ENCODE measurements at places on chromosomes 6 and 20.

DNA sequence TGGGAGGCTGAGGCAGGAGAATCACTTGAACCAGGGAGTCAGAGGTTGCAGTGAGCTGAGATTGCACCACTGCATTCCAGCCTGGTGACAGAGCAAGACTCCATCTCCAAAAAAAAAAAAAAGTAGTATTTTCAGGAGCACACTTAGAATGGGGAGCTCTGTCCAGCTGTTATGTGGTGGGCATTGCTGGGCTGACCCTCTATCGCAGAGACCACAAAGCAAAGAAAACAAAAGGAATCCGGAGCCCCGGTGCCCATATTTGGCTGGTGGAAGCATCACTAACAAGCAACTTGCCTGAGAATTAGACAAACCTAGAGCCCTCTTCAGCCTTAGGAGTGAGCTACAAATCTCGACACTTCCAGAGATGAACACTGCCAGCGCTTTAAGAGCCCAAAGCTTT is 137.3 kb upstream of the GPR6 start:
- no peak for DNase-seq

DNA sequence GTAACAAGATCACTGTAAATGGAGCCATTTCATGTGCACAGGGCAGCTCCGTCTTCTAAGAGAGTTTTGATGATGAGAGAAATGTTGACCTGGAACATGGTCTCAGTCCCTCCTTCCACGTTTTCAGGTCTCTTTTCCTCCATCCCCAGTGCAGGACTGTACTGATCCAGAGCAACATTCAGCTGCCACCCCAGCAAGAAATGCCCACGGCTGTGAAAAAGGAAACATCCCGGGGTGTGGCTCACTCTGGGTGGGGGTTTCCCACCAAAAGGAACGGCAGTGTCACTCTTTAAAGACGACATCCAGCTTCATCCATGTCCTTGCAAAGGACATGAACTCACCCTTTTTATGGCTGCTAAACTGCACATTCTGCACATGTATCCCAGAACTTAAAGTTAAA is 92.6 kb downstream of the ERMARD start:
- no peak for DNase-seq

DNA sequence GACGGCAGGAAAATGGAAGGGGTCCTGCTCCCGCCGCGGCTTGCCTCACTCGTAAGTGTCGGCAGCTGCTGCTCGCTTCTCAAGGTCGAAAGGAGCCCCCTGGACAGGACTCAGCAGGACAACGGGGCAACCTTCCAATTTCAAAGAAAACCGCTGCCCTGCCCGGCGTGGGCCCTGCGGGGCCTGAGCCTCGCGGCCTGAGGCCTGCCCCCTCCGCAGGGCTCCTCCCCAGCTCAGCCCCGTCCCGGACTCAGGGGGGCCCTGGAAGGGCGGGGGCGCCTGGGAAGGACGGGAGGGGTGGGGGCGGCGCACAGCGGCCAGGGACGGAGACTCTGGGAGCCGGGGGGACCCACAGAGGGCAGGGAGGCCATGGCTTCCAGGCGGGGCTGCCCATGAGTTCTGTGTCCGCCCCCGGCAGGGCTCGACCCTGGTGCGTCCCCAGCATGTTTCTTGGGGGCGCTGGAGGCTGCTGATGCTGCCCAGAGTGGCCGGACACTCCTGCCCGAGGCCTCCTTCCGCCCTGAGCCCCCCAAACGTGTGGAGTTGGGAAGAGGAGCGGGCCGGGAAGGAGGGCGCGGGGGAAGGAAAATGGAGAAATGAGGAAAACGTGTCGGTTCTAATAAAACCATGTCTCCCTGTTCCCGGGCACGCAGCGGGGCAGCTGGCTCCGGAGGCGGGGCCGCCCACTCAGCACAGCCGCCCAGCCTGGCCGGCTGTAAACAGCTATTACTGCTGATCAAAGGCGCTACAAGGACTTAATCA is 114.6 kb downstream of the DLL1 start:
- no peak for DNase-seq

- DNase-seq = no peak
Measured at GRCh38 chr6:40408786-40409542, 178.2 kb downstream of the LRFN2 start.

DNA sequence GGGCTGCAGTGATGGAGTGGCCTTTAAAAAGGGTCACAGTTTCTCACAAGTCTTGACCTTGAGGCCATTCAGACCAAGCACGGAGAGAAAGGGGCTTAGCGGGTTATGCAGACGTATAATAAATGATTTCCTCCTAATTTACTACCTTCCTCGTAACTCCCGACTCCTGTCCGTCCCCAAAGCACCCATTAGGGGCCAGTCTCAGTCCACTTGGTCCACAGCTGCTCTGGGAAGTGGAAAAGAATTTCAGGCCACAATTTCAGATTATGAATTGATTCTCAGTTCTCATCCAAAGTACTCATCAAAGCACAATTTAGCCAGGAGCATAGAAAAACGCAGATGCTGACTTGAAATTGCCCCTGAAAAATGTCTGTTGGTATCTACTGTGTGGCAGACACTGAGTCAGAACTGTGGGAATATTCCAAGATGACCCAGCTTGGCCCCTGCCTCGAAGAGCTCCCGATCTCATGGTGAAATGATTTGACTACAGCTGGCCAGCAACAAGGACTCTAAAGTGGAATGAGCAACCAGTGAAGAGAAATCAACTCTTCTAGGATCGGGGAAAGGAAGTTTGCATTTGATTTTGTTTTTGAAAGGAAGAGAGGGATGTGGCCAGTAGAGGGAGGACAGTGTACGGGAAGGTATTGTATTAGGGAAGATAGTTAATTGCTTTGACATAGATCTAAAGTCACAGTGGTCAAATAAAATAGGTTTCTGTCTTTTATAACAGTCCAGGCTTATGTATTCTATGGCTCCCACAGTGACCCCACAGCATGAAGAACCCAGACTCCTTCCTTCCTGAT is 15.2 kb upstream of the STK35 start:
- no peak for DNase-seq

DNA sequence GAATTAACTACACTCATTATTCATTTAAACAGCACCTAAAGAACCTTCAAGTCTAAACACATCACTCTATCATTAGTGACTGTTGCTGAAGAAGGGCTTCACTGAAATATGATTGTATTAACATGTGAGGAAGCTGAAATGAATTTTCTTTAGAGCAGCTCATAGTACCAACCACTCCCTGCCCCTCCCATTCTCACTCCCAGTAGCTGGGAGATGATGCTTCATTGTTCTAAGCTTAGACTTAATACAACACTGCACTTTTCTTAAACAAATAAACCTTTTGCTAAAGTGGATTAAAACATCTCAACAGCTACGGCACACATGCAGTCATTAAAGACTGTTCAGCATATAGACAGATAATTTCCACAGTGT is 63.1 kb downstream of the ATXN1 start:
- no peak for DNase-seq

DNA sequence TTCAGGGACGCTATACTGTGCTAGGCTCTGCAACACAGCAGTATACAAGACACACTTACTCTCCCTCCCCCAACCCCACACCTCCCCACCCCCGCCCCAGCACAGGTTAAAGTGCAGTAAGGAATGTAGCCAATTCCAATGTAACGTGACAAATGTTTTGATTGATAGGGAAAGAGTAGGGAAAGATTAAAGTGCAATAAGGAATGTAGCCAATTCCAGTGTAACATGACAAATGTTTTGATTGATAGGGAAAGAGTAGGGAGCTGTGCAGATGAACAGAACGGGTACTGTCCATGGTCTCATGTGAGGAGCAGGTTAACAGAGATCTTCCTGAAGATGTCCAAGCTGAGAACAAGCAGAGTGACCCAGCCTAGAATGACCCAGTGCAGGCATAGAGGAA is 69.1 kb downstream of the TMEM244 start:
- no peak for DNase-seq

DNA sequence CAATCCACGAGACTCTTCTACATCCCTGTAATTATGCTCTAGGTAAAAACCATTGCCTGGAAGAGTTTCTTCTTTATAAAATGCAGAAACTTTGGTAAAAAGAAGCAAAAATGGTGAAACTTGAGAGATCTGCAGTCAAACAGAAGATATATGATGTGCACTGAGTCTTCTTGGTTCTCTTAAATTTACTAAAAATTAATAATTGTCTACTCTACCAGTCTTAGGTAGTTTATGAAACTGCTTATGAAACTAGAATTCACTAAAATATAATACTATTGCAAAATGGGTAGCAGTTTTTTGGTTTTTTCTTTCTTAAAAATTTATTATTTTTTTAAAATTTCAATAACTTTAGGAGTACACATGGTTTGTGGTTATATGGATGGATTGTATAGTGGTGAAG is 519.1 kb upstream of the SOX4 start:
- no peak for DNase-seq

DNA sequence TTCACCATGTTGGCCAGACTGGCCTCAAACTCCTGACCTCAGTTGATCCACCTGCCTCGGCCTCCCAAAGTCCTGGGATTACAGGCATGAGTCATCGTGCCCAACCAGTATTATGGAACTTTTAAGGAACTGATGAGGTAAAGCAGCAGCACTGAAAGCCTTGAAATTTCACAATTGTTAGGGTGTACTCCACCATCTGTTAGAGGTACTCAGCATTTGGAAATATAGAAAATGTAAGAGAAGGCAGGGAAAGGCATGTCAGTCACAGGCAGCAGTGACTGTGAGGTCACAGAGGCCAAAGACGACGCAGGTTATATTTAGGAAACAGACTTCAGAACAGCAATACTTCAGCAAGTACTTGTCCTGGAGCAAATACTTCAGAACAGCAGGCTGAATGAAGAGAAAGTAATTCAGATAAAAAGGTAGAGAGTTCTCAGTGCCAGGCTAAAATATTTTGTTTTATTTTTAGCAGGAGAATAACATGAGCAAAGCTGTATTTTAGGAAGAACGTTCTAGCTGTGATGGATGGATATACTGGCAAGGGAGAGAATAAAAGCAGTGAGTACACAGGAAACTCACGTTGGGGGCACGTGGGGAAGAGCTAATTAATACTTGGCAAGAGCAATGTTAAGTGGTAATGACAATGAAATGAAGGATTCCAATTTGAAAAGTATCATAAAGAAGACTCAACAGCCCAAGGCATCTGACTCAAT is 67.2 kb downstream of the DTNBP1 start:
- no peak for DNase-seq

DNA sequence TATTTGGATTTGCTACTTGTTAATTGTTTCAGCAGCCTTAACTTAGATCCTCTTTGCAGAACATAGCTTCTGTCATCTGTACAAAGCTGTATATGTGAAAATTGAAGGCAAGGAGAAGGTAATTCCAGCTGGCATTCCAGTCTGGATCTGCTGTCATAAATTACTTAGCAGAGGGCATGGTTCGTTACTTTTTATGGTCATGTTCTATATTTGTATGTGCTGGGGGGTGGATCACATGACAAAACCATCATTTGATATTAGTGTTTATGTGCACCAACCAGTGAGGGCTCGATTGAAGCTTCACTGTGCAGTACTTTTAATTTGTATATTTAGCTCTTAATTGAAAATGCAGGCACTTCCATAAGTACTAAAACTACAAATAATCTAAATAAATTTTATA is 80.2 kb downstream of the CAP2 start:
- no peak for DNase-seq

DNA sequence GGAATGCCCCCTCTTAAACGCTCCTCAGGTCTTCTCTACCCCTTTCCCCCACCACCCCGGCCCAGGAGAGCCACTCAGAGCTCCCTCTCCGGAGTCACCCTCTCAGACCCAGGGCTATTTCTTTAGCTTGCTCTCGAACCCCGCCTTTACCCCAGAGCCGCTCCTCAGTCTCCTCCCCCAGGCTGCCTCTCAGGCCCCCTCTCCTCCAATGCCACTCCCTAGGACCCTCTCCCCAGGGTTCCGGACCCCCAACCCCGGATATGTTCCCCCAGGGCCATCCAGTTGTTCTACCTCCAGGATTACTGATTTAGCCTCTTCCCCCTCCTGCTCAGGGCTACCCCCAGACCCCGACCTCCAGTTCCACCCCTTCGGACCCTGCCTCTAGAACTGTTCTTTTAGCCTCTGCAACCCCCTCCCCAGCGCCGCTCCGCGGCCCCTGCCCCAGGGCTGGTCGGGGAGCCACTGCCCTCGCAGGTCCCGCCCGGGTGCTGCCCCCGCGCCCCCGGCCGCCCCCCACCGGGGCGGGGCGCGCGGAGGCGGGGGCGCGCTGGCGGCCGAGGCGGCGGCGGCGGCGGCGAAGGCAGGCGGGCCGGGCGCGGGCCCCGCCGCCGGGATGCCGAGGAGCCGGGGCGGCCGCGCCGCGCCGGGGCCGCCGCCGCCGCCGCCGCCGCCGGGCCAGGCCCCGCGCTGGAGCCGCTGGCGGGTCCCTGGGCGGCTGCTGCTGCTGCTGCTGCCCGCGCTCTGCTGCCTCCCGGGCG is at the start of gene MMP24:
Gene MMP24 (plus strand): TSS at position 565 of the 758 bp plus-strand sequence. CDS start 49 bp downstream, at position 614.
- DNase-seq = no peak

DNA sequence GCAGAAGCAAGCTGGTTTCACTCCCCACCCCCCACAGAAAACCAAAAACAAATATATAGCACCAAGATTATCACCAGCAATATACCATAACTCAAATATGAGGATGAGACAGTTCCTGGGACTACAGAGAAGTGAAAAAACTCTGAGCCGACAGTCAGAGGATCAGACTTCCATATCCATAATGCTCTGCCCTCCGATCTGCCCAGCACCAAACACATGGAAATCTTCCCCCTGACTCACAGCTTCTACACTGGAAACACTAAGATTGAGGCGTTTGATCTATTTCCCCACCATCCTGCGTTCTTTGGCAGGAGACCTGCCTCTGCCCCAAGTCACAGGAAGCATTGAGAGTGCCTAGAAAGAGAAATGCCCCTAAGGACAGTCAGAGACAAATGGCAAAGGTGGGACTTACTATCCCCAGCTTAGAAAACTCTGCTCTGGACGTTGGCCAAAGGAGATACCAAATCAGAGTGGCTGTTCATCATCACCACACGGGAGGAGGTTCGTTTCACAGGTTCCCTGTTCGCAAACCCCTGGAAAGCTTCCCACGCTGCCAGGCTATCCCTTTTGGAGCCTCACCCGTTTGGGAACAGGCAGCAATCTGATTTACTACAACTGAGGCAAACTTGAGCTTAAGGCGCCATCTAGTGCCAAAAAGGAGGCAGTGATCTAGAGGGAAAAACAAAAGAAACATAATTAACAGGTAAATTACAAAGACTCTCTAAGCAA is 48.7 kb upstream of the SRSF6 start:
- no peak for DNase-seq

DNA sequence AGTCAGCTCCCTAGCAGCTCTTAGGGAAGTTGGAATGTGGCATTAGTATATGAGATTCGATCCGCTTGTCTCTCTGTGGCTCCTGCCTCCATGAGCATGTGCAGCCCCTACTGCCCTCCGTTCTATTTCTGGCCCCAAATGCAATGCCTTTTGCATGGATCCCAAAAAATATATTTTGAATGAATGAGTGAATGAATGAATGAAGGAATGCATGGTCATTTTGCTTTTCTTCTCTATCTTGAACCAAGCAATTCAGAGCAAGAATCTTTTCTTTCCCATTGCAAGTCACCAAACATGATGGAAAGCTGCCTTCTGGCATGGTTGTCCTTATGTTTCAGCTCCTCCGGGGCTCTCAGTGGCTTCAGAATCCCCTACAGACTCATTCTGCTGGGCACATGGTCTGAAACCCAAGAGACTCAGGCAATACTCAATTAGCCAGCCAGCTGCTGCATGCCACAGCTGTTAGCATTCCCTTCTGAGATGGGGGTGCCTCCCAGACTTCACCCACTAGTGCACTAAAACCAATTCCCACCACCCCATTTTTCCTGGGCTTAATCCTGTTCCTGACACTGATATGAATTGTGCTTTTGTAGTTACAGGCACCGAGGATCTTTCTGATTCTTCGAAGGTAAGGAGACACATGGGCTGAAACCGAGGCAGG is 2.6 kb upstream of the IYD start:
- no peak for DNase-seq
